Neural progenitor cell (in vitro differentiated cells): ENCODE measurements at places on chromosomes 4 and X.

GRCh38 chr4:907103-907400, 25.1 kb downstream of the GAK start:
- no peak for DNase-seq

- no peak for DNase-seq
Measured at GRCh38 chrX:15438332-15438731, 54.1 kb upstream of the VEGFD start.

- peak; percentile 76 for DNase-seq
Measured at GRCh38 chrX:71909956-71910355, 689 bp upstream of the NHSL2 start.

DNA sequence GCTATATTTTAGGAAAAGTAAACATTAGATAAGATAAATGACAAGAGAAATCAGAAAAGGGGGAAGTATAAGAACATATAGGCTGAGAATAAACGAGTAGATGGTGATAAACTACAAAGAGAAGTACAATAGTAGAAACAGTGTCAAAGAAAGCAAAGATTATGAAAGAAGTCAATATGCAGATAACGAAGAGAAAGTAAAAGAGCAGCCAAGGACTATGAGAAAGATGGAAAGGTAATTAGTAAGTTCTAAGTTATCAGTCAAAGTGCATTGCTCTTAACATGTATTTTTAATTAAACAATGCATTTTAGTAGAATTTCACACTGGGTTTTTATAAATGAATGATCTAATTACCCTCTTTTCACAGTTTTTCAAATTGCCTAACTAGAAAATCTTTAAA, 1801.3 kb upstream of the PCDH10 start:
- no peak for DNase-seq

GRCh38 chrX:109728173-109728535, 4.9 kb downstream of the ACSL4 start:
- DNase-seq, result no peak

DNA sequence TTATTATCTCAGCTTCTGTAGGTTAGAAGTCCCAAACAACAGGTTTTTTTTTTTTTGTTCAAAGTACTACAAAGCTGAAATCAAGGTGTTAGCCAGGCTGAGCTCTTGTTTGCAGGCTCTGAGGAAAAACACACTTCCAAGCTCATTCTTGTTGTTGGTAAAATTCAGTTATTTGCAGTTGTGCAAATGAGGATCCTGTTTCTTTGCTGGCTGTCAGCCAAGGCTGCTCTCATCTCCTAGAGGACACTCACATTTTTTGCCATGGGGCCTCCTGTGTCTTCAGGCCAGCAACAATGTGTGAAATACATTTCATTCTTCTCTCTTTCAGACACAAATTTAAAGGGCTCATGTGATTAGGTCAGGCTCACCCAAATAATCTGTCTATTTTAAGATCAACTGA, 60.3 kb upstream of the HSD17B10 start:
- DNase-seq, result no peak
